Kidney tubule cell (primary cell): ENCODE measurements at places on chromosomes 3 and 15.

GRCh38 chr15:39602143-39602542 is 21.3 kb downstream of the THBS1 start:
- no peak for DNase-seq

GRCh38 chr15:69994429-69995205 is 103.1 kb downstream of the TLE3 start:
- DNase-seq: no peak

DNA sequence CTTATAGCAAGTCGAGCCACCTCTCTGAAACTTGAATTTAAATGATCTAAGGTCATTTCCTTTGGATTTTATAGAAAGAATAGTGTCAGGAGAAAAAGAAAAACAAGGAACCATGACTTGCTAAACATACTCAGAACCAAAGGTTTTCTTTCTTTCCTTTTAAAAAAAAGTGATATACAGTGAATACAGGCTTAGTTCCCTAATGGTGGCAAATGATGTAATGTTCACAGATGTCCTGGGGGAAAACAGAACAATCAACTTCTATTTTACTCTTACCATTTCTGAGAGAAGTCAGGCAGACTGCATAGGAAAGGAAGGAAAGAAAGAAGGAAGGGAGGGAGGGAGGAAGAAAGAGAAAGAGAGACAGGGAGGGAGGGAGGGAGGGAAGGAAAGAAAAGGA is 56.5 kb downstream of the ST6GAL1 start:
- no peak for DNase-seq

DNA sequence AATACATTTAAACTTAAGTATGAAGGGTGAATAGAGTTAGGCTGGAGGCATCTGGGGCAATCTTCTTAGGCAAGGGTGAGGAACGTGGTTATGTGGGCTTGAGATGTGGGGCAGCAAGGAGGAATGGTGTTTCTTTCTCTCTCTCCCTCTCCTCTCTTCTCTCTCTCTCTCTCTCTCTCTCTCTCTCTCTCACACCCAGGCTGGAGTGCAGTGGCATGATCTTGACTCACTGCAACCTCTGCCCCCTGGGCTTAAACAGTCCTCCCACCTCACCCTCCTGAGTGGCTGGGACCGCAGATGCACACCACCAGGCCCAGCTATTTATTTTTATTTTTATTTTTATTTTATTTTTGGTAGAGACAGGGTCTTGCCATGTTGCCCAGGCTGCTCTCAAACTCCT is 4.0 kb upstream of the MGA start:
- DNase-seq: peak; percentile 54

DNA sequence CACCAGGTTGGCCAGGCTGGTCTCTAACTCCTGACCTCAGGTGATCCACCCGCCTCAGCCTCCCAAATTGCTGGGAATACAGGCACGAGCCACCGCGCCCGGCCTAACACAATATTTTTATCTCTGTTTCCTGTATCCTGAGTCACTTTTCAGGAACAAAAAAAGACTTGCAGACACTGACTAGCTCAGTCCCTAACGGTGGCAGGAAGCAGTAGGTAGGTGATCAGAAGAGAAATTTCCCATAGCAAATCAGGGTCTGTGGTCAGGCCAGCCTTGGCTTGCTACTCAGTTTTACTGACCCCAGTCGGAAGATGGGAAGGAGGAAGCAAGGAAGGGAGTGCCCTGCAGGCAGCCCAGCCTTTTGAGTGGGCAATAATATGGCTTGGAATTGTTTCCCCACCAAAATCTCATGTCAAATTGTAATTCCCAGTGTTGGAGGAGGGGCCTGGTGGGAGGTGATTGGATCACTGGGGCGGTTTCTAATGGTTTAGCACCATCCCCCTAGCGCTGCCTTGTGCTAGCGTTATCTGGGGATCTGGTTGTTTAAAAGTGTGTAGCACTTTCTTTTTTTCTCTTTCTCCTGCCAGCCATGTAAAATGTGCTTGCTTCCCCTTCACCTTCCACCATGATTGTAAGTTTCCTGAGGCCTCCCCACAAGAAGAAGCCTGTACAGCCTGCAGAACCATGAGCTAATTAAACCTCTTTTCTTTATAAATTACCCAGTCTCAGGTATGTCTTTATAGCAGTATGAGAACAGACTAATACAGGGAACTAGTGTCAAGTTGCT is 19.5 kb upstream of the CDCP1 start:
- peak; percentile 53 for DNase-seq

- peak; percentile 30 for DNase-seq
Measured at GRCh38 chr3:100641471-100642032, 32.2 kb downstream of the ADGRG7 start.

DNA sequence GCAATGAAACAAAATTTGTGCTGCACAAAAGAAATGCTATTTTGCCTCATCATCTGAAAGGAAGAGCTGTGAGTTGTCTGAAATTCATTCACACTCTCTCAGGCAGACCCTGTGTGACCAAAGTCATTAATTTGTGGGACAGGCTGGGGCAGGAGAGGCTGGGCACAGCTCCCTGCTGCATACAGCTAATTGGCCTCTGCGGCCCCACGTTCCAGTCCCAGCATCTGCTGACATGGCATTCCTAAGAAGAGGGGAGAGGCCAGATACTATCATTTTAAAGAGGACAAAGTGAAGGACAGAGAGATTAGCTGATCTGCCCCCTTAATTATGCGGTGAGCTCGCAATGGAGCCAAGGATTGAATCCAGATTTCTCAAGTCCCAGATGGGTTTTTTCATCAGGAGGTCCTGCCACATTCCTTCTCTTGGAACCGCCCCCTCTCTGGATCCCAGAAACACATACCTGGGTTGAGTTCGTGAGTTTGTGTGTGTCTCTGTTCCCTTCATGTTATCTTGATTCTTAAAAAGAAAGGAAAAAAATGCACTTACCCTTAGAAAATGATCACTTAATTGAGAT is 25.1 kb downstream of the POLR2M start:
- DNase-seq: no peak

GRCh38 chr3:172241405-172241804 is 202.0 kb downstream of the FNDC3B start:
- no peak for DNase-seq

GRCh38 chr3:74500257-74500656 is 114.2 kb downstream of the CNTN3 start:
- no peak for DNase-seq

DNA sequence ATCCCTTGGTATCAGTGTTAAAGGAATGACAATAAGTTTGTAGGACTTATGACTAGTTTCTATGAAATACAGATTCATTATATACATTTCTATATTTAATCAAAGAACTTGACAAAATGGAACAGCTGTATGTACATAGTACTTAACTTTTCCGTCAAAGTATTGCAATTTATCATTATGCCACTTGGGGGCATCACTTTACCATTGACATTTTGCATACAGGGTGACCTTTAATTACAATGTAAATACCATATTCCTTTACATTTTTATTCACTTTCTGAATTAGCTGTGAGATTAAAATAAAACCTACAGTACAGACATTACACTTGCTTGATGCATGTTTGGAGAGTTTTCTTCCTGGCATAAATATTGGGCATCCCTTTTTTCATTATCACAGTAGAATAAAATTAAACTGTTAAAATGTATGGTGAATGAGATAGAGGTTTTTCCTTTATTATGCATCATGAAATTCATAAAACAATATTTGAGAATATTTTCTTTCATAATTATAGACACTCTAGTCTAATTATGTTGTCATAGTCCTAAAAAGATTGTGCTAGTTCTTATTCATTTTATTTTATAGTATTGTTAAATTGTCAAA is 6.9 kb downstream of the NEK11 start:
- DNase-seq: peak; percentile 55

DNA sequence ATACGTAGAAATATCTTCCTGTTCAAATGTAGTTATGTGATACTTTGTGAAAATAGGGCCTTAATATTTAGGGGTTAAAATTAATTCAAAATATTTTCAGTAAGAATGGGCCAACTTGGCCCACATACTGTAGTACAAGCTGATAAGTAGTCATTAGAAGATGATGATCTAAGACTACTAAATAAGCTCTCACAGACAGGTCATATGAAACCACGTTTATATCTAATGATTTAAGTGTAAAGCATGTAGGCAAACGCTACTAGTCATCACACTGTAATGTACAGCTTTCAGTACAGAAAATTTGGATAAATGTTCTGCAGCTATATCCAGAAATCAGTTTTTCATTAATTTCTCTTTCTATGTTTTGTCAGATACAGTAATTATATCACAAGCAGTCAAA is 228.6 kb downstream of the UBE2E2 start:
- DNase-seq: no peak

DNA sequence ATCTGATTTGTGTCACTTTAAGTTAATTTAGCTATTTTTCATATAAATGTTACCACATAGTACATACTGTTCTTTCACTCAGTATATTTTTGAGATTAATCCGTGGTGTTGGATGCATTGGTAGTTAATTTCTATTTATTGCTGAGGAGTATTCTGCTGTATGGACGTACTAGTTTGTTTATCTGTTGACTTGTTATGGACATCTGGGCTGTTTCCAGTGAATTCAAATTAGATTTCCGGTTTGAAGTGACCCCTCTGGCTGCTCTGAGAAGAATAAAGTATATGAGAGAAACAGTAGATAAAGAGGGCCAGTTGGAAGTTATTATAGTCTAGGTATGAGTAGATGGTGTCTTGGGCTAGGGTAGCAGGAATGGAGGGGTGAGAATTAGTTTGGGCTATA is 15.6 kb downstream of the KAT2B start:
- DNase-seq: no peak

DNA sequence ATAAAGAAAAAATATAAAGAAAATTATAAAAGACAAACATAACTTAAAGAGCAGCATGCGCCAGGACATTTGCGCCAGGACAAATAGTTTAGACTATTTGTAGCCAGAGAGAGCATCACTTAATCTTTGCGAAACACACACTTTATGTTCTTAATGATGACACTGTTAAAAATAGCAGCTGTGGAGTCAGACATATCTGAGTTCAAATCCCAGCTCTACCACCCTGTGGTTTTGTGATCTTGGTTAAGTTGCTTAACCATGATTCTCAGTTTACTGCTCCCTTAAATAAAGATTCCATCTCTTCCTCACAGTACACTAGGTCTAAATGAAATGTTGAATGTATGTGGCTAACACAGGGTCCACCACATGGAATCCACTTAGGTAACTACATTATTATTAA is 31.4 kb downstream of the KCNMB2 start:
- no peak for DNase-seq

GRCh38 chr3:124201226-124201625 is 209.3 kb upstream of the ROPN1 start:
- DNase-seq: no peak

- no peak for DNase-seq
Measured at GRCh38 chr3:194111336-194111735, 24.6 kb upstream of the HES1 start.

- peak; percentile 11 for DNase-seq
Measured at GRCh38 chr3:131658771-131659170, 156.0 kb upstream of the MRPL3 start.

DNA sequence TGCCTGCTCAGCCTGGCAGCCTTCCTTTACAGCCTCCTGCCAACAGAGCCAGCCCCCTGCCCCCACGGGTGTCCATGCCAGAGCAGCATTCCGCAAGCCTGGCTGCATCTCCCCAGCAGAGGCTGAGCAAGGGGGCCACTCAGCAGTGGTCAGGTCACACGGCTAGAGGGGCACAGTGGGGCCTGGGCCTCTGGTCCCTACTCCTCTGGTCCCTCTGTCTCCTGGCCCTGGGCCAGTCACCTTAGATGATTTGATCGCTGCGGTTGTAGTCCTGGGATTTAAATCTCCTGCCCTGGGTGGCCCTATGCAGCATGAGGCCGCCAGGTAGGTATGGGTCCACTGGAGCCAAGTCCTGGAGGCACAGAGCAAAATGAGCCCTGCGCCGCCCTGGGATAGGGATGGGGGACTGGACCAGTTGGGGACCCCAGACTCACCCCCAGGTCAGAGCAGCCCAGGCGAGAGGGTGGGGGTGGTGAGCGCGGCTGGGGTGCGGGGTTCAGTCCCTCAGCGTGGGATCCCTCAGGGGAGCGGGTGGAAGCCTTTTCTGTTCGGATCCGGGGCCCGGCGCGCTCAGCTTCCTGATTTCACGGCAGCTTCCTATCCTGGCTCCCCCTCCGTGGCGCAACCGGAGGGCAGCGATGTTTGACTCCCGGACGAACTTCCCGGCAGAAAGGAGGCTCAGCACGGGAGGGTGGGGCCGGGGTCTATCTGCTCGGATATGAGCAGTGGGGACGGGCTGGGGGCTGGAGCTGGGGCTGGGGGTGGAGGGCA is at the start of gene ZBTB47:
Gene ZBTB47 (plus strand): TSS at position 138 of the 771 bp plus-strand sequence. CDS start 4,659 bp downstream, outside the sequence.
- DNase-seq: peak; percentile 57

GRCh38 chr15:97114900-97115760 is 784.6 kb downstream of the NR2F2 start:
- DNase-seq: no peak

DNA sequence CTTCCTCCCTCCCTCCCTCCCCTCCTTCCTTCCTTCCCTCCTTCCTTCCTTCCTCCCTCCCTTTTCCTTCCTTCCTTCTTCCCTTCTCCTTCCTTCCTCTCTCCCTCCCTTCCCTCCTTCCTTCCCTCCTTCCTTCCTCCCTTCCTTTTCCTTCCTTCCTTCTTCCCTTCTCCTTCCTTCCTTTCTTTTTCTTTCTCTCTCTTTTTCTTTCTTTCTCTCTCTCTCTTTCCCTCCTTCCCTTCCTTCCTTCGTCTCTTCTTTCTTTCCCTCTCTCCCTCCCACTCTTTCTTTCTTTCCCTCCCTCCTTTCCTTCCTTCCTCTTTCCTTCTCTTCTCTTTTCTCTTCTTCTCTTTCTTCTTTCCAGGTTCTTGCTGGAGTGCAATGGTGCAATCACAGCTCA is 1.9 kb upstream of the ZNF662 start:
- DNase-seq: no peak

- DNase-seq: peak; percentile 69
Measured at GRCh38 chr15:80059786-80060355, 395 bp downstream of the ZFAND6 start.

GRCh38 chr3:15390460-15390859 is 36.9 kb downstream of the METTL6 start:
- no peak for DNase-seq

DNA sequence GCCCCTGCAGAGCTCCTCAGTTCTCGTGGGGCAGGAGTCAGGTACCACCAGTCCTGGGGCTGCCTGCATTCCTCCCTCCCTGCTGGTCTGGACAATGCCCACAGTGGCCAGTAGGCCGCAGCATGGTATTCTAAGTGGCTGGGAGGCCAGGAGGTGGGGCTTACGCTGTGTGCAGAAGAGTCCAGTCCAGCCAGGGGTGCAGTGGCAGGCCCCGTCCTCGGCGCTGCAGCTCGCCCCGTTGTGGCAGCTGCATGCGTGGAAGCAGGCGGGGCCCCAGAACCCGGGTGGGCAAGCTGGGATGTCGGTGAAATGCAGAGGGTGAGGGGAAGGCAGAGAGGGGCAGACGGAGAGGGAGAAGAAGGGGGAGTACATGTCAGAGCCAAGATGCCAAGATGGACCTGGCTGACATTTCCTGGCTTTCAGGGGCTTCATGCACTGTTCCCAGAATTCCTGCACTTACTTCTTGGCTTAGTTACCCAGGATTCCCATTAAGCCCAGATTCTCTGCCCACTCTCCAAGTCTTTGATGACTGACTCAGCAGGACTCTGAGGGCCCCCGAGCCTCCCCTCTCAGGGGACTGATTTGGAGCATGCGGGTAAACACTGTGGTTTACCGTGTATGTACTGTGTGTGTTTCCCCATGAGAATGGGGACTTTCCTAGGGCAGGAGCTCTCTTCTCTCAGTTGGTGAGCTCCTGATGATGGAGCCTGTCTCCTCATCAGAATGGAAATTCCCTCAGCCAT is 47.5 kb downstream of the RAB11A start:
- DNase-seq: peak; percentile 76

- DNase-seq: no peak
Measured at GRCh38 chr3:134933997-134934396, 138.9 kb downstream of the EPHB1 start.

GRCh38 chr15:85840079-85840801 is 45.5 kb upstream of the KLHL25 start:
- DNase-seq: peak; percentile 85
